Upper lobe of left lung (tissue), 6 donors: ENCODE measurements at places on chromosomes 2 and 18. TPM values are rescaled to one million over a fixed set of nuclear protein-coding genes. Genes with fewer than 3 reads are reported as not detected.

GRCh38 chr18:61664419-61665084, 228.3 kb downstream of the RNF152 start:
- DNase-seq = no peak

GALR1 gene
- not detected for total RNA-seq

C2orf15 gene
- total RNA-seq = 1.5 TPM

GRCh38 chr18:35441857-35442595, 55.7 kb downstream of the INO80C start:
- DNase-seq = no peak

DNA sequence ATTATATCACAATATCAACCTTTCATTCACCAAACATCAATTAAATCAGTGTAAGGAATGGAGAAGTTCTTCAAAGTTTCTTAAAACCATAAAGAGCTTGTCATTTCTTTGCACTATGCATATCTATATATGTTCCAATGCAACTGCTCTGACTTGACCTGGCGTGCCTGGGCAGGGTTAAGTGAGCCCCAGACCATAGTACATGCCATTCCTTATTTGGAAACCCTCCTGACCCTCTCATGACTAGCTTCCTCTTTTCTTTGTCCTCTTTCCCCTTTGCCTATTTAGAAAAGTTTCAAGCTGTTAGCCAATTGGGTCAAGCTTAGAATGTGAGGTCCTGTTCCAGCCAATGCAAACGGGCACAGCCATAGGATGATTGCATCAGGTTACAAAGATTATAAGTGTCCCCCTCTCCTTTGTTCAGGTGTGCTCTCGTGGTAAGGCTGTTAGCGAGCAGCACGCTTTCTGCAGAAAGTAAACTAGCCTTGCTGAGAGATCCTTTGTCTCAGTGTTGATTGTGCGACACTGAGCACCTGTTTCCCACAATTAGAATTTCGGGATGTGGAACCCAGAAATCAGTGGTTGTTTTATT, 78.2 kb upstream of the UXS1 start:
- DNase-seq = peak; percentile 54

RAB17 gene
- total RNA-seq = 97.2 TPM

DNA sequence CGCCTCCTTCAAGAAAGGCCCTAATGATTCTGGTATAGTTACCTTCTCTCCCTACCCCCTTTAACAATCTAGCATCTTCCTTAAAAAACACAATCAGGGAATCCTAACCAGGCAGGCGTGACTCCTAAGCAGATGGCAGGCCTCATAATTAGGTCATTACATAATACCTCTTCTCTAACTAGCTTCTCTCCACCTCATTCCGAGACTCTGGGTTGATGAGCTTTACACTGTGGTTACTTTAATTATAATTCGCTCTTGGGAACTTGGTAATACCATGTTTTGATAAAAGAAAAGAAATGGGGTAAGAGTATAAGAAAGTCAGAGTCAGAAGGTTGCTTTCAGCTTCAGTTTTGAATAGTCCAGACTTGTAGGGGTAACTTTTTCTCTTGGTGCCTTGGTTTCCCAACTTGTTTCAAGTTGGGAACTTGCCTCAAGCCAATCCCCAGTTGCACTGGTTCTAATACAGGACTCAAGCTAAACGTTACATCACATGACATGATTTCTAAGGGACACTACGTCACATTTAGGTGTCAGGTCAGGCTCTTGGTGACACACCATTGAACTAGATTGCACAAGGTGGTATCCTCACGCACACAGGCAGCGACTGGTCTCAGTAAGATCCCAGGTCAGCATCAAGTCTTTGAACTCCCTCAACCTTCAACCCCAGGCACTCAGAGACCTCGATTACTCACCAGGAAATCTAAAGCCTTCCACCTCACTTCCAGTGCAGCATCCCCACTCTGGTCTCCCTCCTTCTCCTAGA, 59.2 kb downstream of the AAK1 start:
- DNase-seq = no peak

- no peak for DNase-seq
Measured at GRCh38 chr2:59586176-59586575, 967.3 kb downstream of the BCL11A start.

LYPD6B gene
- total RNA-seq = 0.43 TPM

DNA sequence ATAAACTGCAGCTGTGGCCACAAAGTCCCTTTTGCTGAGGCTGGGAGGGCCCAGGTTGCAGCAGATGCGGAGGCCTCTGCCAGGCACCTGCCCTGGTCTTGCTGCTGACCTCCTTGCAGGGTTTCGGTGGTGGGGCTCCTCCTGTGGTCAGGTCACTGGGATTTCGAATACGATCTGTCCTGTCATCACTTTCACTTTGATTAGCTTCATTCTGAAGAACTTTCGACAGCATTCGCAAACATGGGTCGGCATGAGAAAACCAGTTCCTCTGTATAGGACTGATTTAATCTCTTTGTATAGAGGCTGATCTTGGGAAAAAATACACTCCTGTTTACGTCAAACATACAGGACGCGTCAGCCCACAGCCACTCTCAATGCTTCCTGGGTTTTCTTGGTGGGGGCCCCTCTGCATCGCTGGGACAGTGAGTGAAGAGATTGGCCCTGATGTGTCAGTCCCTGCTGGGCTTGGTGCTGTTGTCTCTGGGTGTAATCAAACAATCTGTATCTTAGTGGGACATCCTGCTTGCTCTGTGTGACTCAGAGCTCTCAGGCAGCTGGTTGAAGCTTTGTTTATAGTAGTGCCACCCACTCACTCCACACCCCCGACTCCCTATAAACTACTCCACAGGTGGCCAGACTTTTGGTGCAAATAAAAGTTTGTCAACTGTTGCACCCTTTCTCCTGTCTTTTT, 209.4 kb upstream of the CXCR4 start:
- DNase-seq = peak; percentile 20

DNA sequence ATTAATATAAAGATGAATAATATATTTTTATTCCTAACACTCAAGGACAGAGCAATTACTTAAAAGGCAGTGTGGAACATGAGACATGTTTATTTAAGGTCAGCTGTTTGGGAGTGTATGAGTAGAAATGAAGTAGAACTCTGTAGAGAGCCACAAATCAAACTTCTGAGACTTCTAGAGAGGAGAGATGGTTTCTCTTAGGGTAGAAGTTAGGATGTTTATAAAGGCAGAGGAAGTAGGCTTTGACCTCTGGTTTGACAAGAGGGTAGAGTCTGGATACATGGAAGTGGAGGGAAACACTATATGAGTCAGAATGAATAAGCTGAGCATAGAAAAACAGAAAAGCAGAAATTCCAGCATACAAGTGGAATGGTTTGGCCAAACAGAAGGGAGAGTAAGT, 262.1 kb upstream of the KLHL14 start:
- no peak for DNase-seq

DNA sequence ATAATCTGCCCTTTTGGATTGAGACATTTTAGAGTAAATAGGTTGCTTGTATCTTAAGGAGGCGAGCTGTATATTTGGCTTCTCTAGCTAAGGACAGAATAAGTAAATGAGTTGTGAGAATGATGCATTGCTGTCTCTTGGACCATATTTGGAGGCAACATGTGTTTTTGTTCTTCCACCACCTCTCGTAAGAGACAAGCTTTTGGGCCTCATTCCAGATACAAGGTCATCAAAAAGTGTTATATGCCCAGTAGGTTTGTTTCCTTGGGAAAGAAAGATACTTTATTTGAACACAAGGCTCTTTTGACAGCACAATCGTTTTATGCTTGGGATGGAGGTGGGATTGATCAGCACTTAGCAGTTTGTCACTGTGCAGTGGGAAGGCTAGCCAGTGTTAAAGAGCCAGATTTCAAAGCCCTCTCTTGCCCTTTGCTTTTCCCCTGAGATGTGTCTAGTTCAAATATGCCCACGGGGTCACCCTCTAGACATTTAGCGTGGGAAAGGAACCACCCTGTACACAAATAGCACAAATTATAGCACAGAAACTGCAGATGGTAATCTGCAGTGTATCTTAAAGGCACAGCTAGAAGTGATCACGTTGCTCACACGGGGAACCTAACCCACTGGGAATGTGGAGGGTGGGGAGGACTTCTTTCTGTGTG, 131.3 kb downstream of the MAP4K4 start:
- DNase-seq = no peak

DNA sequence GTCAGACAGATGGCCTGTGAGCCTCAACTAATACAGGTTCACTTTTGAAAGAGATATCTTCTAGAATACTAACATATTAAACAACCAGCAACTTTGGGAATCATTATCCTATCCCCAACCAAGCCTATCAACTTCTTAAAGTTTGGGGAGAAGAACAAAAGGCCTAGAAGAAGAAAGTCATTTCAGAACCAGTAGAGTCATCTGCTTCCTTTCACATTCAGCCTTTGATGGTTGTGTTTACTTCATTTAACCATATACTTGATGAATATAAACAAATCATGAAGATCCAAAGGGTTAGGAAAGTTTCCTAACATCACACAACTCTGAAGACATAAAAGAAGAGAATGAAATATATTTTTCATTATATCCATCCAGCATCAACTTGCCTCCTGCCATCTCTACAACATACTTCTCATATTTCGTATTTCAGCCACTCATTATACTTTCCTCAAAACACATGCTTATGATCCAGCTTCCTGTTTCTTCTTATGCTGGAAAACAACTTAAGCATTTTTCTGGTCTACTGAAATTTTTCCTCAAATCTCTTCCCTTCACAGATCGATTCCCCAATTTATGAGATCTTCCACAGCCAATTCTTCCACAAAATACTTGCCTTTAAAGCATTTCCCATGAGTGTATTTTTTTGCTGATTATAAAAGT, 114.3 kb downstream of the CACNB4 start:
- no peak for DNase-seq

GRCh38 chr2:227570615-227571014, 28.1 kb upstream of the SCYGR2 start:
- DNase-seq = no peak

LYG2 gene
- total RNA-seq = not detected

GRCh38 chr2:217887841-217888701, 114.7 kb downstream of the TNS1 start:
- no peak for DNase-seq

DTYMK gene
- 10.2 TPM for total RNA-seq

NEU2 gene
- not detected for total RNA-seq

- DNase-seq = no peak
Measured at GRCh38 chr2:85257359-85257969, 70.3 kb downstream of the TGOLN2 start.

RAPGEF4 gene
- 8.3 TPM for total RNA-seq

POTEJ gene
- total RNA-seq = not detected

GRCh38 chr2:108165729-108166128, 74.0 kb upstream of the SULT1C3 start:
- DNase-seq = no peak

DNA sequence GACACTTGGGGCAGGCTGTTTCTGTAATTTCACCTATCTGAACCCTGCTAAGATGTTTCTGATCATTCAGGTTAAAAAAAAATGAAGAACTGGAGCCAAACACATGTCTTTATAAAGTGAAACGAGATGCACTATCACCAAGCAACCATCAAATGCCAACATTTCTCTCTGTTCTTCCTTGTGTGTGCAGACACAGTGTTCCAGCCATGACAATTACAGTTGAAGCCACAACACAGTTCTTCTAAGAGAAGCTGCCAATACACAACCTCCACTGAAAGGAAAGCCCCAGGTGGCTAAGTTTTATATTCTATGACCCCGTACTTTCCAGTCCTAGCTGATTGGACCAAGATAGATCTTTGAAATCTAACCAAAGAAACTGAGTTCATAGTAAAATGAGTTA, 181.8 kb downstream of the RAD51AP2 start:
- no peak for DNase-seq

DNA sequence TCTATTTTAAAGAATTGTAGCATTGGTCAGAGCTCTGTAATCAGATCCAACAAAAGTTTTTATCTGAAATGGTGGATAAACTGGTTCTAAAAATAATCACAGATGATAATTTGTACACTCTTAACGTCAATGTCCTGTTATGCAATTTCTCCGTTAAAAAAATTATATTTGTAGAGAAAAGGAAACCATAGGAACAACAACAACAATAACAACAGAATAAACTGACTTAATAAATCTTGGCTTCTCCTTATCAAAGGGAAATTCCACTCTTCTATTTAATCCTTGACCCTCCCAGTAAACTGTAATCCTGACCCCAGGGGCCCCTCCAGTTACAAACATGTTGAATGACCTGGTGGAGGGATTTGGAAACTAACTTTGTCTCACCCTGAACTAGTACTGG, 78.6 kb upstream of the ZFP36L2 start:
- no peak for DNase-seq

STK25 gene
- total RNA-seq = 129 TPM

- no peak for DNase-seq
Measured at GRCh38 chr2:41598161-41598894, 449.5 kb upstream of the PKDCC start.

DNA sequence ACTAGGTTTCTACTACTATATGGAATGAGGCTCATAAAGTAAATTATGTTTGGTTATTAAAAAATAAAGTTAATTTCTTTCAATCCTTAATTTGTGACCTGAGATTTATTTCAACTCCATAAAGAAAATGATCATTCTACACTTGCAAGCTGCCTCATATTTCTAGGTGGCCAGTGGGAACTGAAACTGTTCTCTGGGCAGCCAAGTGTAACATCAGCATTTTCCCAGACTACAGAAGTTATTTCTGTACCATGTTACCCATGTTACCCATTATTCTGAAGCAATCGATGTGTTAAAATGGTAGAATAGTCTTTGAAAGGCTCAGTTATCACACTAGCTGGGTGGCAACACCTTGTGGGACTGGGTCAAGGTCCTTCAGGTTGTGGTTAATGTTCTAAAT, 139.3 kb upstream of the FBXO11 start:
- DNase-seq = no peak

LIMS3 gene
- total RNA-seq = 0.89 TPM

CARF gene
- total RNA-seq = 6.4 TPM

GRCh38 chr2:172437419-172438341, 10.3 kb downstream of the ITGA6 start:
- no peak for DNase-seq

DNA sequence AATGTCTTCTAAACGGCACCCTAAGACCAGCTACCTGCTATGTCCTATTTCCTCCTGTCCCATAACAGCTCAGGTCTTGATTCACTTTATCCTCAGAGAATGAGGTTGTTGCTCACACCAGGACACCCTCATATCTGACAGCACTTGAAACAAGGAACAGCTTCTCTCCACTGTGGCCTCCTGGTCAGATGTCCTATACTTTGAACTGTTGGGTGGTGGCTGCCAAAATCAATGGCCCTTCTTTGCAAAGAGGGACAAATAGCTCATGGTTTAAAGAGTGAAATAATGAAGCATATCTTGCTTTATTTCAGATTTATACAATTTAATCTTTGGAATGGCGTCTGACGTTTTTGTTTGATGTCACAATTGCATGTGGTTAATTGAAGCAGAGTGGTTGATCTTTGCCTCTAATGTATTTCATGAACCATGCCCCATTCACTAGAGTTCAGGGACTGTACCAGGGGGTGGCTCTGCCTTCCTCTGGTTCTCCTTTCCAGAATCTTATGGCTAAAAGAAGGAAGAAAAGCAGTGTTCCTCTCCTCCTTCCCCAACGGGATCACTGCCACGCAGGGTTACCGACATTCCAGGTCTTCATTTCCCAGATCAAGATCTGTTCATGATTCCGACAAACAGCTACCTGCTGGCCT, 24.1 kb upstream of the ZCCHC2 start:
- DNase-seq = no peak

SOWAHC gene
- total RNA-seq = 17.8 TPM

SCN9A gene
- 8.5 TPM for total RNA-seq

- DNase-seq = no peak
Measured at GRCh38 chr2:187873132-187873531, 318.9 kb upstream of the TFPI start.
